ENCODE measurements at places on chromosomes 11 and 22.
A peak's percentile ranks its signal among the peaks of the same experiment; 100 is the strongest.

DNA sequence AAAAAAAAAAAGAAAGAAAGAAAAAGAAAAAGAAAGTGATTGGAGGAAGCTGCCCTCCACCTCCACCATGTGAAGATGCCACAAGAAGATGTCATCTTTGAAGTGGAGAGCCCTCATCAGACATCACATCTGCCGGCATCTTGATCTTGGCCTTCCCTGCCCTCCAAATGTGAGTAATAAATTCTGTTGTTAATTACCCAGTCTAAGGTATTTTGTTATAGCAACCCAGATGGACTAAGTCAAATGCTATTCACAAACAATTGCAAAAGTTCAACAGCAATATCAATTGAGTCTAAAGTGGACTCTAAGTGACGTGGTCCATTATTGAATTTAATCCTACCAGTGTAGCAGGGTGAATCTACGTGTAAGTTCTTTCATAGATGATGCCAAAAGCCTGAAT, 55.9 kb upstream of the NUP160 start:
- DNase-seq: no peak

GRCh38 chr11:131178020-131178419, 192.4 kb upstream of the NTM start:
- DNase-seq: no peak

GRCh38 chr11:36088266-36088972, 144.6 kb downstream of the LDLRAD3 start:
- DNase-seq: no peak

- DNase-seq: no peak
Observed at GRCh38 chr11:123241294-123241693, 46.2 kb upstream of the CLMP start.

GRCh38 chr11:122149202-122149601, 33.2 kb upstream of the BLID start:
- no peak for DNase-seq

- DNase-seq: no peak
Observed at GRCh38 chr11:11786234-11786633, 55.5 kb upstream of the USP47 start.

- no peak for DNase-seq
Observed at GRCh38 chr22:24503843-24504338, 8.8 kb downstream of the UPB1 start.

DNA sequence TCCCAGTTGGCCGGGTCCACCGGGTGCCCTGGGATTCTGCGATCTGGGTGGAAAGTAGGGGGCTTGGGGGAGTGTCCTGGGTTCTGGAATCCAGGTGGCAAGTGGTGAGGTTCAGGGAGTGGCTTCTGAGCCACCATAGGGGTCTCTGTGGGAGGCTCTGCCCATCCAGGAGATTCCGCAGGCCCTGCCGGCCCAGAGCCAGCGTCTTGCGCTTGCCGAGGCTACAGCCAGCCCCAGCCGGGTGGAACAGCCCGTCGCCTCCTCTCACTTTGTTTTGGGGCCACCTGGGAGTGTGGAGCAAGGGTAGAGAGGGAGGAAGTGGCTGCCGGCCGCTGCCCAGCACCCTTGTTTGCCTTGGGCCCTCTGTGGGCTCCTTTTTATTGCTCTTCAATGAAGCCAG, 60.6 kb upstream of the PPP6R3 start:
- DNase-seq: no peak

DNA sequence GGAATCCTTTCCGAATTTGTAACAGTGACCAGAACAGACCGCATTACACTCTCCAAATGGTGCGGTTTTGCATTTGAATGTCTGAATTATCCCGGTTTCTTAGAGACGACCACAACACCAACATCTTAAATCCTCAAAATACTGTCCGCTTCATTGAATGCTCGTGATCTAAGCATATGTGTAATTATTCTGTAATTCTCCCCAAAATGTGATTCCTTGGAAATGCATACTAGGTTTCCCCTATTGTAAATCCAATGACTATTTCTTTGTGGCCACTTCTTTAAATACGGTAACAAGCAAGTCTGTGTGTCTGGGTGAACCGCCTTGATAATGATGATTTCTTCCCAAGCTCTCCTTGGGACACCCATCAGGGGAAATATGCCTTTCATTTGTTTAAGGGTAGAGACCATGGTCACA, 87.3 kb upstream of the DBX1 start:
- no peak for DNase-seq

DNA sequence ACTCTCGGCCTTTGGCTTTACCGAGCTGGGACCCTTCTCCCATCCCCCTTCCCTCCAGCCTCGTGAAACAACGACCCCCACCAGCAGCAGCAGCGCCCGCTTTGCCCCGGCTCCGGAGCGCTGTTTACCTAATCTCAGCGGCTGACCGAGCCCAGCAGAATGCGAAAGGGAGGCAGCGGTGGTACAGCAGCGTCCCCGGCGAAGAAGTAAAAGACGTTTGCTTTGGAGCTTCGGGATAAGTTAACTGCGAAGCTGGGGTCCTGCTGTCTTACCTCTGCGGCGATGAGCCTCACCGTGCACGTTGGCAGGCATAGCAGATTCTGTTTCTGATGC, 2.0 kb upstream of the LARGE1 start:
- no peak for DNase-seq

DNA sequence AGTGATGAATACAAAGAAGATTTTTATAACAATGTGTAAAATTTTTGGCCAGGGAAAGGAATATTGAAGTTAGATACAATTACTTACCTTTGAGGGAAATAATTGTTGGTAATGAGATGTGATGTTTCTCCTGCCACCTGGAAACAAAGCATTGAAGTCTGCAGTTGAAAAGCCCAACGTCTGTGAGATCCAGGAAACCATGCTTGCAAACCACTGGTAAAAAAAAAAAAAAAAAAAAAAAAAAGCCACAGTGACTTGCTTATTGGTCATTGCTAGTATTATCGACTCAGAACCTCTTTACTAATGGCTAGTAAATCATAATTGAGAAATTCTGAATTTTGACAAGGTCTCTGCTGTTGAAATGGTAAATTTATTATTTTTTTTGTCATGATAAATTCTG, 5.3 kb downstream of the BIRC3 start:
- DNase-seq: no peak

- DNase-seq: no peak
Observed at GRCh38 chr11:133123366-133123765, 408.9 kb downstream of the OPCML start.

DNA sequence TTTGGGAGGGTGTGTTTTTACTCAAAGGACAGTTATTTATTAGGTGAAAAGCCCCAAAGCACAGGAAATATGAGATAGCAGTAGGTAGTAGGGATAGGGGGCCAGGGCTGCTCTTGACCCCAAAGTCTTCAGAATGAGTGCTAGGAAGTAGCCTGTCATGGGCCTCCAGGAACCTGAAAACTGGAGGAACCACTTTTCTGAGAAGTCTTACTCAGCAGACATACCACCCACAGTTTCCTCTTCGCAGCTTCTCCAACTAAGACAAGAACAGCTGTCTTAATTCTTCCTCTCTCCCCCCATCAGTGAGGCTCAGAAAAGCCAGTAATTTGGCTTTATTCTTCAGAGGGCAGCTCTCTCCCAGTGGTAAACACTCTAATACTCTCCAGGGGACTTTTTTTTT, 84.0 kb upstream of the CTSC start:
- DNase-seq: no peak

- no peak for DNase-seq
Observed at GRCh38 chr11:114441921-114442320, 2.7 kb downstream of the REXO2 start.

DNA sequence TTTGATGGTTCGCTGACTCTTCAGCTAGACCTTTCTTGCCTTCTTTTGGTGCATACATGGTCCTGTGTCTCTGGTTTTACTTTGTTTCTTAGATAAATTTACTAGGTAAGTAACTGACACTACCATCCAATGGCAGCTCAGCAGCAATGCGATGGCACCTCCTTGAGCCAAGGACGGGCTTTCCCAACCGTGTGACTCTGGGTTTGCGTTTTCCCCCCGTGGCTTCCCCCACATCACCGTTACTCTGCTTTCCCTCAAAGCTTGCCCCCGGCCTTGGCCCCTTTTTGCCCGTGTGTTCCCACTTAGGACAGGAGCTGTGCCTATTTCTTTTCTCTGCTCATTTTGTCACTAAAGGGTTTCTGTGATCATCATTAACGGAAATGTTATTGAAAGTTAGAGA, 41.5 kb downstream of the TBC1D22A start:
- no peak for DNase-seq

- DNase-seq: peak; percentile 76
Observed at GRCh38 chr11:73784080-73784634, 3.5 kb upstream of the MRPL48 start.

- no peak for DNase-seq
Observed at GRCh38 chr22:26900787-26901186, 243.4 kb downstream of the MIAT start.

DNA sequence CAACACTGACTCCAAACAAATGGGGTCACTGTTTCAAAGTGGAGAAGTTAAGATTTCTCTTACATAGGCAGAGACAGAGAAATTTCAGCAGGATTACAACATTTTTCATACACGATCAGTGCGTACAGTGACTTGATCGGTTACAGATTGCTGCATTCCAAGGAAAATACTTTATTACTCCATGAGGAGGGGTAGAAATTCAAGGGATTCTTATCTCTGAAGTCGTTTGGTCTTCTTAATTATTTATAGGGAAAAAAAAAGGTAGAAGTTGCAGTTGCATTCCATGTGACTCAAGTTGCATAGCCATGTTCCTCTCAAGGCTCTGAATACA, 10.7 kb upstream of the SMIM38 start:
- no peak for DNase-seq

- DNase-seq: no peak
Observed at GRCh38 chr22:48981371-48982061, 846.2 kb downstream of the BRD1 start.

DNA sequence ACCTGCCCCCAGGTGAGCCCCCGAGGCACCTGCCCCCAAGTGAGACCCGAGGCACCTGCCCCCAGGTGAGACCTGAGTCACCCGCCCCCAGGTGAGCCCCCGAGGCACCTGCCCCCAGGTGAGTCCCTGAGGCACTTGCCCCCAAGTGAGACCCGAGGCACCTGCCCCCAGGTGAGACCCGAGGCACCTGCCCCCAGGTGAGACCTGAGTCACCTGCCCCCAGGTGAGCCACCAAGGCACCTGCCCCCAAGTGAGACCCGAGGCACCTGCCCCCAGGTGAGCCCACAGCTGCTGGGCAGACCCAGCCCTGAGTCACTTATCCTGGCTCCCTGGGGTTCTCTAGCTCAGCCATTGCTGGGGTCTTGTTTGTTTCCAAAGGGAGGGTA, 36.2 kb downstream of the MUC5B start:
- DNase-seq: no peak

DNA sequence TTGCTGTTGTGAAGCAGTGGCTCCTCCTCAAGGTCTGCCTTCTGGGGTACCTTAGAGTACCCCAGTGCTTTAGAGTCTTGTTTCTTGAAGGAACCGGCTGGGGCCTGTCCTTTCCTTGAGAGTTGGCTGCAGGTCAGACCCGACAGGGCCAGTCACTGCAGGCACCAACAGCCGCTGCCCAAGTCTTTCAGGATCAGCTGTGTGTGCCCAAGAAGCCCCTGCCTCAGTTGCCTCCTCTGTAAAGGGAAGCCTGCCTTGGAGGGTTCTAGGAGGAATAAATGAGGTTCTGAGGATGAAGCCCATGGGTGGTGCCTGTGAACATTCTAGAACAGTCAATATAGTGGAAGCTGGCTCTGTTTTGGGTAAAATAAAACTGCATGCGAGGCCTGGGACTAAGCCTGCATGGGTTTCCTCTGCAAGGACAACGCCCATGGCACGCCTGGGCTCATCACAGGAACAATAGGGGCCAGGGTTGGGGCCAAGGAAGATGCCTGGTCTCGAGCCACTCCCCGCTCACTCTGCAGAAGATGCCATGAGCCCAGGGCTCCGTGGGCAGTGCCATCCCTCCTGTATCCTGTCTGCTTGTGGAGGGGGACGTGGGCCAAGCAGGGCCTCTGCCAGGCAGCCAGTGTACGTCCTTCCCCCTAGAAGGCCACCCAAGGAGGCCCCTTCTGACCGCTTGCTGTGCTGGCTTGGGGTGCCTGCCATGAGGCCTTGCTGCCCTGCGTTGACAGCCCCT, 81.6 kb downstream of the MED15 start:
- no peak for DNase-seq

- no peak for DNase-seq
Observed at GRCh38 chr11:11450744-11451362, 97.8 kb upstream of the CSNK2A3 start.

DNA sequence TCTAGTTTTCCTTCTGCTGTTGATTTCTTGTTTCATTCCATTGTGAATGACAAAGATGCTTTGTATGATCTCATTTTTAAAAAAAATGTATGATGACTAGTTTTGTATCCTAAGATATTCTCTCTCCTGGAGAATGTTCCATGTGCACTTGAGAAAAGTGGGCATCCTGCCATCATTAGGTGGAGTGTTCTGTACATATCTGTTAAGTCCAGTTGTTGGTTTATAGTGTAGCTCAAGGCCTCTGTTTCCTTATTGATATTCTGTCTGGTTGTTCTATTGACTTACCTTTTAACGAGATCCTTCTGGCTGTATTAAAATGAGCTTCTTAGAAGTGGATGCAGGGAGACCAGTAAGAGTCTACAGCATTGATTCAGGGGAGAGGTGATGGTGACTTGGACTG, 35.2 kb downstream of the SGSM1 start:
- no peak for DNase-seq

GRCh38 chr22:22167791-22168189, 76.8 kb upstream of the VPREB1 start:
- DNase-seq: no peak

DNA sequence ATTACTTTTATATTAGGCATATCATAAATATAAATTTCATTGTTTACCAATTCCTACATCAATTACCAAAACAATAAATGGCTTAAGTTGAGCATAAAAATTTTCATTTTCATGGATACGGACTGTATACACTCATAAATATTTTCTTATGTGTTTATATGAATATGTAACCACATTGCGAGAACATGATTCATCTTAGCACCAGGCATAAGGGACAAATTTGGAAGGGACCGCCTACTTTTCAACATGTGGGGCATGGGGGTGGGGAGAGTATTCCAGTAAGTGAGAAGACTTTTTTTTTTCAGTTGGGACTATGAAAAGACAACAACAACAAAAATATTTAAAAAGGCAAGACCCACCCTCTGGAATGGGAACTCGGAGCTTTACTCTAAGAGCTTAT, 296.1 kb downstream of the RAB38 start:
- no peak for DNase-seq

GRCh38 chr11:66194391-66194790, 74.0 kb upstream of the RAB1B start:
- no peak for DNase-seq

GRCh38 chr11:432501-433100, 9.2 kb downstream of the ANO9 start:
- DNase-seq: no peak

- no peak for DNase-seq
Observed at GRCh38 chr11:34464591-34465051, 25.9 kb downstream of the CAT start.

Data from NCI-H2107 (cell line).